ENCODE measurements at places on chromosomes 6 and 20.

DNA sequence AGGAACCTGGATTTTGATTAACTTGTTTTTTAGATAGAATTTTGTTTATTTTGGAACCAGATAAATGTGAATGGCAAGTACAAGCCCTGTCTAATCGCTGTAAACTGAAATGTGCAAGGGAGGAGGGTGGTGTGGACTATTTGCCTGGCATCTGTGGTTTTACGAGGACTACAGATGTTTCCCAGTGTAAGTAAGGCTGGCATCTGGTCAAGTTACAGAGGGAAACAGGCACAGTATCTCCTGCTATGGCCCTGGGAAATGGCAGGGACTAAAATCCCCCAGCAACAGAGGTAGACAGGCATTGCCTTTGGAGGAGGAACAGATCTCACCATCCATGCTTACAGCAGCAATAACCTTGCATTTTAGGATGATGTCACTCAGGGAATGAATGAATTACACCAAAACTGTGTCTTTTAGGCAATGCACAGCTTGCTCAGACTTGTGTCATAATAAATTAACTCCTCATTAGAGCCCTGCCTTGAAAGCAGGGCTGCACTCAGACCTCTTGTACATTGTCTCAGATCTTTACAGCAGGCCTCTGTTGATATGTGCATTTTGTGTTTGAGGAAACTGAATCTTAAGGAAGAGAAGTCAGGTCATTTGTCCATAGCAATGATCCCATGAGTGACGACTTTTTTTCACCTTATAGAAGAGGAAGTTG is 96.2 kb downstream of the TCP11 start:
- DNase-seq: no peak

- DNase-seq: no peak
Observed at GRCh38 chr20:25389401-25389857, 1.2 kb downstream of the ABHD12 start.

- DNase-seq: no peak
Observed at GRCh38 chr6:71665931-71666330, 220.4 kb upstream of the RIMS1 start.

DNA sequence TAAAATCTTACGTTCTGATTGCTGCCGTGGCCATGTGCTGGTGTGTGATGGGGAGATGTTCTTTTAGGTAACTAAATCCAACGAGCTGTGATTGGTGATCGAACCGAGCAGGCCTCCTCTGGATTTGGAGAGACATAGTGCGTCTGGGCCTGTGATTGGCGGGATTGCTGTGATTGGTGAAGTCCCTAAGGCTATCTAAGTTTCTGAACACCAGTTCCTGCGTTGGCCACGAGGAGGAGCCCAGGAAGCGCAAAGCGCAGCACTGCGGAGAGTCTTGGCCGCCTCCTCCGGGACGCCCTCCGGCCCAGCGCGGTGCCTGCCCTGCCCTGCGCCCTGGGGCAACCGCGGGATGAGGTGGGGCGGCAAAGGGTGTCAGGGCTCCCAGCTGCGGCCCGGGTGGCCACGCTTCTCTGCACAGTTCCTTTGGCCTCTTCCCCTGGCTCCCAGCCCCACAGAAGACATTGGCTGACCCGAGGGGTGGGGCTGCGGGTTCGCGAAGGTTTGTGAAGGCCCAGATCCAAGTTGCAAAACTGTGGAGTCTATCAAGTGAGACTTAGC is 33.0 kb downstream of the HNF4A start:
- peak; percentile 74 for DNase-seq

GRCh38 chr20:61435184-61435822 is 183.2 kb downstream of the CDH4 start:
- no peak for DNase-seq

DNA sequence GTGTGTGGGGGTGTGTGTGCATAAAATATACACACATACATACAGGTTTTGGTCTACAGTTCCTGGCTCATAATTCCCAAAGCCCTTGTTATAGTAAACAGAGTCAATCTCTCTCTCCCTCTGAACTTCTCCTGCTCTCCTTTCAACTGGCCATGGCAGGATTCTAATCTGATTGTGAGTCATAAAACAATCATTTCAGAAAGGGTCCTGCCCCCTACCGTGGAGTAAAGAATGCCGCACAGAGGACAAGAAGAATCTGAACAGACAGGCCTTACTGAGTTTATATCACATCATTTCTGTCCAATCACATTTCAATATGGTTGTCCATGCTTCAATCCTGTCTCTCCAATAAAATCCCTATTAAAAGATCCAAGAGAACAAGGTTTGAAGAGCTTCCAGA is 416.9 kb downstream of the FRK start:
- DNase-seq: no peak

DNA sequence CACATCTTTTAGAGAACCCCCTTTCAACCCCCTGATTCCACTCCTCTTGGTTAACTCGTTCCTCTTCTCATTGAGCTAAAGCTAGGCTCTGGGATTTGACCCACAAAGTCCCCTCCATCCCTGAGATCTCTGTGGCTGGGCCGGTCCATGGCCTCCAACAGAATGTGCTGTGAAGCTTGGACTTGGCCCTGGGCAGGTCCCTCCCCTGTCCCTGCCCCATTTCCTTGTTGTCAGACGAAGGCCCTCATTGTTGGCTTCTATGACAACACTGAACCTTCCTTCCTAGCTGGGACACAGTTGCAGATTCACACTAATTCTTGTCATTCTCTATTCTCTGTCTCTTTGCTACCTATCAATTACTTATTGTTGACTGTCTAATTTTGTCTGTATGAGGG is 156.1 kb downstream of the SYCP2 start:
- DNase-seq: no peak

GRCh38 chr20:61847986-61848385 is 217.7 kb downstream of the TAF4 start:
- DNase-seq: no peak

GRCh38 chr6:150711584-150712504 is 112.2 kb downstream of the PLEKHG1 start:
- DNase-seq: no peak

GRCh38 chr20:22418738-22419137 is 165.6 kb downstream of the FOXA2 start:
- DNase-seq: no peak

DNA sequence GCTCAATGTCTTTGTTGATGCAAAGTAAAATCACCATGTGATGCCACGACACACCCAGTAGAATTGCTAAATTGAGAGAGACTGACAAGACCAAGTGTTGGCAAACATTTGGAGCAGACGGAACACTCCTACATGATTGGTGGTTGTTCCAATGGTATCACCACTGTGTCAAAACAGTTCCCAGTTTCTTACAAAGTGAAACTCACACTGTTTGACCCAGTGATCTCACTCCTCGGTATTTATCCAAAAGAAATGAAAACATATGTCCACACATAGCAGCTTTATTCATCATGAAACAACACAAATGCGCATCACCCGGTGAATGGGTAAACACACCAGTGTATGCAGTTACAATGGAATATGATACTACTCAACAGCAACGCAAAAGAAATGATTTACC is 74.0 kb upstream of the SULF2 start:
- no peak for DNase-seq

DNA sequence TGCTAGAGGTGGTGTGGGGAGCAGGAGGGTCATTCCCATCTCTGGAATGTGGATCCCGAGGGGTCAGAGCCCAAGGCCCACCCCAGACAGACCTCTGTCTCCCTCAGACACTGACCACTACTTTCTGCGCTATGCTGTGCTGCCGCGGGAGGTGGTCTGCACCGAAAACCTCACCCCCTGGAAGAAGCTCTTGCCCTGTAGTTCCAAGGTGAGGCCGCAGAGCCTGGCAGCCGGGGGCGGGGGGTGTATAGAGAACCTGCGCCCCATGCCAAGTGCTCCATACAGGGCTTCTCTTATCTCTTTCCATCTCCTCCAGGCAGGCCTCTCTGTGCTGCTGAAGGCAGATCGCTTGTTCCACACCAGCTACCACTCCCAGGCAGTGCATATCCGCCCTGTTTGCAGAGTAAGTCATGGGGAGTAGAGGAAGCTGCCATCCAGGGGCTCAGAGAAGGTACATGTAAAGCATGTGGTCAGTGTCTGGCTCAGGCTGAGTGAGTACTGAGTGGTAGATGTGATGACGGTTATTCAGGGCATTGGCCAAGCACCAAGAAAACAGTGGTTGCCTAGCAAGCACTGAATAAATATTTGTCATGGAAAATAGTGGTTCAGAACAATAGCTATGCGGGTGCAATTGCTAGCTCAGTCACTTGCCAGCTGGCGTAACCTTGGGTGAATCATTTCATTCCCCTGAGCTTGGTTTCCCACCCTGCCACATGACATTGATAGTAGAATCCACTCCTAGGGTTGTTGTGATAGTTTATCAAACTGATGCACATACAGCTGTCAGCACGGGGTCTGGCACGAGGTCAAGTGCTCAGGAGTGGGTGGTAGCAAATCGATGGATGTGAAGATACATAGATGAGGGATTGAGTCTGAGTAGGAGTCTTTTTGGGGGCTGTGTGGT is 3.5 kb downstream of the PIGT start:
- no peak for DNase-seq

GRCh38 chr20:62232194-62232593 is 6.1 kb upstream of the OSBPL2 start:
- no peak for DNase-seq

DNA sequence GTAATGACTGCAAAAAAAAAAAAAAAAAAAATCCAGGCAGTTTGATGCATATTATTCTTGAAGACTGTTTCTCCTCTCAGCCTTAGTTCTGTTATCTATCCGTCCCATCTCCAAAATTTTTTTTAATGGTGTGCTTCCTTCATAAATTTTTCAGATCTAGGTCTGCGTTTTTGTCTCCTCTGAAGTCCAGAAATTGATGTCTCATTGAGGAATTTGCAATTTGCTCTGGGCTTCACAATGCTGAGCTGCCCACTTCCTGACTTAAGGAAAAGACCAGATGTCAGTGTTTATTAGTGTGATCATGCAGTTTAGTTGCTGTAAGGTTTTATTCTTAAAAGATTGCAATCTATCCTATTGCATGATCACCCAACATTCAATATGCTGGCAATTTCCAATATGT is 297.6 kb downstream of the ZNF217 start:
- no peak for DNase-seq

GRCh38 chr20:37992802-37993409 is 40.4 kb downstream of the TTI1 start:
- DNase-seq: peak; percentile 31

DNA sequence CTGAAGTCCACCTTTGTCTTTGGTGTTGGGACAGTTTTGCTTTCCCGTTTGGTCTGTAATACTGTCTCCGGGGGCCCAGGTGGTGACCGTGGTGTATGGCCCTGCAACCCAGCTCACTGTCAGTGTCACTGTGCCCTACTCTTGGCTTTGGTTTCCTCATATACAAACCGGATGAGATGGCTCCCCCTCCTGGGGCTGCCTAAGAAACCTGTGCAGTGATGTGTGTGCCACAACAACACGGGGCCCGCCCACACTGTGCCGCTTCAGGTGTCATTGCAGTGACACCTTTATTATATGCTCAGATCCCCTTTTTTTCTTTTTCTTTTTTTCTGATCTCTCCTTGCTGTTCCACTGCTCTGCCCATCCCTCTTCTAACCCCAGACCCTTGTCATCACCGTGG is 73.9 kb downstream of the RAMACL start:
- peak; percentile 63 for DNase-seq

GRCh38 chr6:46509063-46509462 is 17.8 kb upstream of the RCAN2 start:
- no peak for DNase-seq

DNA sequence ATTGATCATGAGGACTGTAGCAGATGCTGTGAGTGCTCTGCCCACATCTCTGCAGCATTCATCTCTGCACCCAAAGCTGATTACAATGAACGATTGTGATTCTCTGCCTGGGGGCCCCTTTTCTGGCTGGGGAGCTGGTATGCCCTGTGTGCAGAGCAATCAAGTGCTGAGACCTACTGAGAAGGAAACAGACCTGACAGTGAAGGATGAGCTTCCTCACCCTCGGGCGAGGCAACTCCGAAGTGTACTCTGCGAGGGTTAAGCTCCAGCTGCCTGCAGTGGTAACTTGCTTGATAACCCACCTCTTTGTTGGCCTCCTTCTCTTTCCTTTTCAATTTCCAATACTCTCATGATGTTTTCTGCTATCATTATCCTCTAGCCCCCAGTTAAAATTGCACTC is 289.7 kb upstream of the RNF24 start:
- DNase-seq: no peak

DNA sequence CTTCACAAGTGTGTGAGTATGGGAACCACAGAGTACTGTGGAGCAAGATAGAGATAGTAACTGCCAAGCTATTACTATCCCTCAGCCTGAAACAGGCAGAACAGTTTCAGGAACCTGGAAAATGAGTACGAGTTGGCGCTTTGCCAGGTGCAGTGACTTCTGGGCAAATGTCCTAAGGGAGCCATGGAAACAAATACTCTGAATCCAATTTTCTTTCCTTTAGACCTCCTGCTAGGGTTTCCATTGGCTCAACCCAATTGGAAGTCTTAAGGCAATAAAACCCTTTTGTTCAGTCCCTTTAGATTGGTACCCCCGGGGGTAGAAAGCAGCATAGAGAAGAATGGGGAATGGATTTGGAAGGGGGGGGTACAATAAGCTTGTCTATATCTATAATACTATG is 205.0 kb upstream of the EPHA7 start:
- DNase-seq: no peak

DNA sequence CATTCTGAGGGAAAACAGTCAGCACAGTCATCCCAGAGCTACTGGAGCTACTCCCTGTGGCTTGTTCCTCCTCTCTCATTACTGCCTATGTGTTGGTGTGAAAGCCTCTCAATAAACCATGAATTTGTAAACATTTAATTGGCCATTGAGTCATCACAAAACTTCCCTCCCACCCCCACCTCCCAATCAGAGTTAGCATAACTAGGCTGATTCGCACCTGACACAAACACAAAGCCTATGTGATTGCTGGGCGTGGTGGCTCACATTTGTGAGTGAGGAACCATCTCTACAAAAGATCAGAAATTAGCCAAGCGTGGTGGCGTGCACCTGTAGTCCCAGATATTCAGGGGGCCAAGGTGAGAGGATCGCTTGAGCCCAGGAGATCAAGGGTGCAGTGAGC is 17.1 kb upstream of the SNTA1 start:
- no peak for DNase-seq

DNA sequence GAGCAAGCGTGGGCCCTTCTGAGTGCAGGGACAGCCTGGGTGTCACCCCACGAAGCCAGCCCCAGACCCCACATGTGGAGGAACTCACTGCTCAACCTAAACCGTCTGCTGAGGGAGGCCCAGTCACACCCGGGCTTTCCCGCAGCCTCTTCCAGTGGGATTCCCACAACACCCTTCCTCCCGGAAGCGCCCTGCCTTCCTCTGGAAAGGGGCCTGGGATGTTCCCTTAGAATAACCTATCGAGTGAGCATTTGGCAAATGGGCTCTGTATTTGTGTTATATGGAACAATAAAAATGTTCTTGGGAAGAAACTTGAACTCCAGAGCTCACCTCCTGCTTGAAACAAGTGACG is 100.0 kb upstream of the DUSP22 start:
- DNase-seq: no peak

GRCh38 chr20:13029687-13030375 is 21.1 kb downstream of the SPTLC3 start:
- no peak for DNase-seq

GRCh38 chr6:98847779-98848538 is 13.6 kb downstream of the POU3F2 start:
- no peak for DNase-seq

- DNase-seq: no peak
Observed at GRCh38 chr6:32763421-32763820, at the start of gene HLA-DQB2. Gene HLA-DQB2 (minus strand): TSS chr6:32763532. CDS start chr6:32763470, 62 bp downstream.

All from GM12891 (cell line).